Fibroblast of skin of right quadriceps (primary cell): ENCODE measurements at places on chromosomes 5 and 9.

DNA sequence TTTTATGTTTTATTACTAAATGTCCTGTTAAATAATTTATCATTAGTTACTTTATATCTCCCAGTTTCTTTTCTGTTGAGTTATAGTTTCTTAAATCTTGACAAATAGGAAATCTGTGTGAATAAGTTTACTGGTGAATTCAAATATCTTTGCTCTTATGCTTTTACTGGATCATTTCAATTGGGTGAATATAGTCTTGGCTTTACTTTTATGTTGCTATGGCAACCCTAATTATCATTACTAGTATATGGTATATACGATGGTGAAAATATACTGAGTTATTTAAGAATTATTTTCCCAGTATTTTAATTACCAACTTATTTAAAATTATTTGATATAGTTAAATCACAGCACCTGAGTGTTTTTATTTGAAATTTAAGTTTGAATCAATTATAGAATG, 363.0 kb downstream of the CDH10 start:
- DNase-seq, result no peak

GRCh38 chr5:148739524-148739923, 85.2 kb upstream of the HTR4 start:
- DNase-seq, result peak; percentile 18

- no peak for DNase-seq
These were observed 356.9 kb downstream of the NFIB start for GRCh38 chr9:13957089-13957488.

DNA sequence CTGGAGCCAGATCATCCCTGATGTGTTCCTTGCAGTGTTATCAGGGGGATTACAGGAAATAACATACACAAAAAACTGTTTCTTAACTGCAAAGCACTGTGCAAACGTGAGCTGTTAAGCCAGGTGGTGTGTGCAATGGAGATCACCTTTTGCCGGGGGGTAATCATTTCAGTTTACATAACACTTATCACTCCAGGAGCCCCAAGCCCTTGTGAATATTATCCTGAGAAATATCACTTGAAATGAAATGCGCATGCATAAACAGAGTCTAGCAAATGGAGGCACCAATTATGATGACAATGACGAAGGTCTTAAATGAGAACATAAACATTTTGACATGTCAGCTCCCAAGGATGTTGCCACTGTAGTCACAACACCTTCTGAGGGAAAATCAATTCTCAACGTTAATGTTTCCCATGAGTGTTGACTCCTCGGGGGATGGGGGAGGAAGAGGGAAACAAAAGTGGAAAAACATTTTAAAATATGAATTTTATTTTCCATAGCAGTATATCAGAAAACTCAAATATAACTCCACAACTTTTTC, 54.5 kb upstream of the RAD23B start:
- no peak for DNase-seq

GRCh38 chr9:13942695-13943094, 371.2 kb downstream of the NFIB start:
- DNase-seq, result peak; percentile 97

GRCh38 chr5:126682856-126683255, 82.1 kb downstream of the PHAX start:
- no peak for DNase-seq

- no peak for DNase-seq
These were observed 766.4 kb upstream of the WWC1 start for GRCh38 chr5:167525004-167525403.

DNA sequence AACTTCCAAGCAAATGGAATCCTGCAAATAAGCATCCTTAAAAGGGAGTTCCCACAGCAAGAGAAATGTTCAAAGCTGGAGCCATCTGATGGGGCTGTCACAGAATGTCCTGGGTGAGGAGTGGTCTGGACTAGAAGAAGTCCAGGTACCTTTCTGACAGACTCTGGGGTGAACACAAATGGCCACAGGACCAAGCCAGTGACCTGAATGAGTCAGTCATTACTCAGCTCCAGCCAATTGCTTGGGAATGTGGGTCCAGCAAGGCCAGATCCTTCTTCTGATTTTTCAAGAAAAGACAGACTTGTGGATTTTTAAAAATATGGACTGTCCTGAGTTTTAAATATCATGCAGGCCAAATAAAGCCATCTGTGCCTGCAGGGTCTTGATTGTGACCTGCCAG, 30.1 kb downstream of the GALNT10 start:
- DNase-seq, result peak; percentile 45

DNA sequence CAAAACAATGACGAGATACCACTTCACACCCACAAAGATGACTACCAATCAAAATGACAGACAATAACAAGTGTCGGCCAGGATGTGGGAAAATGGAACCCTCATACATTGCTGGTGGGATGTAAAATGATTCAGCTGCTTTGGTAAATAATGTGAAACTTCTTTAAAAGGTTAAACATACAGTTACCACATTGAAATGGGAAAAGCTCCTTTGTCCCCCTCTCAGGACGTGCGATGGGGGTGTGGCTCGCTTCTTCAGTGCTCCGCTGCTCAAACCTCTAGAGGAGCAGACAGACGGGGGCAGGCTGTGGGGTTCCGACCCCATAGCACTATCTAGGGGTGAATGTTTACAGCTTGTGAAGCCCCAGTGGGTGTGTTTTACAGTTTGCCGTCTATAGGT, 8.0 kb upstream of the PLPP6 start:
- DNase-seq, result no peak

- no peak for DNase-seq
These were observed 376.6 kb downstream of the EFNA5 start for GRCh38 chr5:107294211-107294550.
